Pulmonary artery endothelial cell (primary cell): ENCODE measurements at places on chromosomes 11 and 22. TPM values are rescaled to one million over a fixed set of nuclear protein-coding genes. Genes with fewer than 3 reads are reported as not detected.

The NRGN gene
- total RNA-seq: 2.5 and 3.0 TPM in 2 replicates

- no peak for DNase-seq
Observed at GRCh38 chr22:26395926-26396325, 33.1 kb upstream of the ASPHD2 start.

GRCh38 chr11:69160296-69161116 lies 4.8 kb downstream of the SMIM38 start:
- DNase-seq: no peak

The LARGE2 gene
- not detected in 2 replicates for total RNA-seq

The FOLR3 gene
- total RNA-seq: not detected in 2 replicates

- DNase-seq: no peak
Observed at GRCh38 chr22:23154461-23154860, 9.2 kb downstream of the RAB36 start.

GRCh38 chr11:35006389-35007128 lies 90.1 kb downstream of the PDHX start:
- no peak for DNase-seq

- DNase-seq: no peak
Observed at GRCh38 chr11:119530509-119530908, 107.5 kb upstream of the THY1 start.

The IL18 gene
- total RNA-seq: 0.99 and 1.7 TPM in 2 replicates

DNA sequence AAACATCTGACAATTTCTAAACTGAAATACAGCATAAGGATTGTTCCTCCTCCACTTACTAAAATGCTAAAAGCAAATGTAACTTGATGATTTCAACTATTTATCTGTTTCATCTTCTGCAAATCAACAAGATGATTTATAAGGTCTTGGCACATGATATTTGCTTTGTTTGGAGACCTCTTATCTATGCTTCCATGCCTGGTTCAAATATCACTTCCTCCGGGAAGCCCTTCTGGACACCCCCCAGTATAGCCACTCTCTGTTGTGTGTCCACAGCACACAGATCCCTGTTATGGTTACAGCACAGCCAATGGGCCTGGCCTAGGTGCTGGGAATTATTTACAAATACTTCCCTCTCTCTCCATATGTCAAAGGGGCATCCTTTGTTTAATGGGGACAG lies 114.8 kb downstream of the C11orf58 start:
- DNase-seq: peak; percentile 11

The GGTLC3 gene
- total RNA-seq: not detected in 2 replicates

- no peak for DNase-seq
Observed at GRCh38 chr11:1358286-1358685, 31.4 kb upstream of the BRSK2 start.

GRCh38 chr11:128365044-128365443 lies 222.3 kb downstream of the ETS1 start:
- DNase-seq: no peak

GRCh38 chr22:46661221-46661851 lies 41.1 kb downstream of the GRAMD4 start:
- DNase-seq: no peak

The OR52H1 gene
- total RNA-seq: not detected in 2 replicates

The CBX6 gene
- total RNA-seq: 42.1 and 46.1 TPM in 2 replicates

DNA sequence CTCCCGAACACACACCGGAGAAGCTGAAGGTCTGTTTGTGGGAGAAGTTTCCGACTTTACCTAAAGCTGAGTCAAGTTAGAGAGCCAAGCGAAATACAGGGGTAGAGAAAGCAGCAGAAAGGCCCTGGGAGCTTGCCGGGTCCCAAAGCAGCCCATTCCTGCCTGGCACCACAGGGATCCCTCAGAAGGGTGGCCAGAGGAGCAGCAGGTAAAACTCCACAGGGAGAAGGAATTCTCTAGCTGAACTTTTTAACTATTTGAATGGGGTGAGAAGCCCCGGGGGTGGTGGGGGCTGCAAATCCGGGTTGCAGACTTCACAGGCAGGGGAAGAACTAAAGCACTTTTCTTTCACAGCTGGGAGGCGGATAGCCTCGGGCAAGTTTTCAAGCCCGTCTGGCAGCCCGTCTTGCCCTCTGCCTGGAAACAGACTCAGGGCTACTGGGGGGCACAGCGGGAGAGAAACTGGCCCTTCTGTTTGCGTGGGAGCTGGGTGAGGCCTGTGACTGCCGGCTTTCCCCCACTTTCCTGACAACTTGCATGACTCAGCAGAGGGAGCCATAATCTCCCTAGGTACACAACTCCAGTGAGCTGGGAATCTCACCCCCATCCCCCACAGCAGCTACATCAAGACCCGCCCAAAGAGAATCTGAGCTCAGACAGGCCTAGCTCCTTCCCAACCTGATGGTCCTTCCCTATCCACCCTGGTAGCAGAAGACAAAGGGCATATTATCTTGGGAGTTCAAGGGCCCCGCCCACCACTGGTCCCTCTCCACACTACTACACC lies 311.0 kb downstream of the SBF2 start:
- no peak for DNase-seq

- DNase-seq: no peak
Observed at GRCh38 chr11:69375316-69376154, 81.6 kb downstream of the MYEOV start.

GRCh38 chr22:27798511-27799014 lies 3.0 kb downstream of the MN1 start:
- no peak for DNase-seq

- DNase-seq: no peak
Observed at GRCh38 chr22:31291481-31292235, 630 bp downstream of the PIK3IP1 start.

The SPON1 gene
- total RNA-seq: not detected in 2 replicates

DNA sequence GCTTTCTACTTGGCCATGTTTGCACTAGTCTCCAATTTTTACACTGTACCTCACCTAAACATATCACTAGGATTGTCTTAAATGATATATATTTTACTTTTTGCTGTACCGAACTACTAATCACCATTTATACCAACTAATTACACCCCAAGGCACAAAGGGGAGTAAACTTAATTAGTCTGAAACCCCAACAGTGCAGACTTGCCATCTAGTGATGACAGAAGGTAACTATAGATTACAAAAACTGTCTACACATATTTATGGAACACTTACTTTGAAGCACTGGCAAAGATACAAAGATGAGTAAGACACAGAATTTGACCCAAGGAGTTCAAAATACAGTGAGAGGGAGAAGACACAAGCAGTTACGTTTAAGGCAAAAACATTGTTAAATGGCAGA lies 139.7 kb downstream of the CNTN5 start:
- no peak for DNase-seq

The TMPRSS4 gene
- not detected in 2 replicates for total RNA-seq

The CD3D gene
- not detected in 2 replicates for total RNA-seq

DNA sequence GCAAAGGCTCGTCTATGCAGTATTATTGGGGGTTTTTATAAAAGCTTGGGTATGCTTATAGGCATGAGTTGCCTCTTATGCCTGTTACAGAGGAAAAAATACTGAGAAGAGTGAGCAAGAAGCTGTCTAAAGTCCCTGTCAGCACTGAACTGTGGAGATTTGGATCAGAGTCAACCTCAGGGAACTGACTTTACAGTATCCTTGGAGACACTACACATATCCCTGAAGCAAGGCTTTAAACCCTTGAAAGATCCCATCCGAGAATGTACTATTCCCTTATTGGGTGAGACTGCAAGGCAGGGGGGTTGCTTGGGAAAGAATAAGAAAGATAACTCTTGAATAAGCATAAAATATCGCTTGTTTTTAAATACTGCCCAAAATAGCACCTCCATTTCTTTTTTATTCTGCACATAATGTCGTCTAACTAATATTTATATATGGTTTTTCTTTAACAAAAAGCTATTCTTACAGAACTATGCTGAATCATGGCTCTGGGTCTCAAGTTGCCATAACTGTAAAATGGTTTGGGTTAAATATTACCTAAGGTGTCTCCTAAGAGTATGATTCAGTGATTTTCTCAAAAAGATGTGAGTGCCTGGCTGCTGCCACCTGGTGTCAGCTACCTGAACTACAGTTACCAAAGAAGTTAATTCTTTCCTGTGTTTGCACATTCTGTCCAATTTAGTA lies 1062.8 kb downstream of the DLG2 start:
- peak; percentile 5 for DNase-seq

- peak; percentile 4 for DNase-seq
Observed at GRCh38 chr11:78542007-78542406, 32.7 kb downstream of the NARS2 start.

The SELENOH gene
- 60.6 and 86.0 TPM in 2 replicates for total RNA-seq

The EFCAB6 gene
- total RNA-seq: 0.14 and 0.26 TPM in 2 replicates

DNA sequence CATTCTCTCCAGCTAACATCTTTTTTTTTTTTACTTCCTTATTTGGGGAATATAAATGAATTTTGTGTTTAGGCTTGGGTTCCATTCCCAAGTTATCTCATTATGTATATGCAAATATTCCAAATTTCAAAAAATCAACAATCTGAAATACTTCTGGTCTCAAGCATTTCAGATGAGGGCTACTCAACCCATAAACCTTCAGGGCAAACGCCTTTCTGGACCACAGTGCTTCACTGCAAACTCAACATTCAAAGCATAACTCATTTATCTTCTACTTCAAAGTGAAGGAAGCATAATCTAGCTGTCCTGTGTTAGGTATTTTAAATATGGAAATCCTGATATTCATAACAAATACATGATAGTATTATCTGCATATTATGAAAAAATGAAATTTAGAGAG lies 161.7 kb upstream of the PGR start:
- DNase-seq: no peak

DNA sequence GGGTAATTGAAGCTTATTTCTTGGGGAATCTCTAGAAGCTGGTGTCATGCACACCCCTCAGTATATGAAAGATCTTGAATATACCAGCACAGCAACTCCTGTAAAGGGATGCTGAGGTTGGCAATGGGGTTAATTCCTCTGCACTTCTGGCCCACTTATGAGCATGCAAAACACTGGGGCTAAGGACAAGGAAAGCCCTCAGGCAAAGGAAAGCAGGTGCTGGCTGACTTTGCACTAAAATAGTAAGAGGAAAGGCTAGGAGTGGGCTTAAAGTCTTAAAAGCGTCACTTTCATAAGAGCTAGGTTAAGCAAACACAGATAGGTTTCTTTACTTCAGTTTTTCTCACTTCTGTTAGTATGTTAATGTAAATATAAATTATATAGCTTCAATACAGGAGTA lies 572.6 kb upstream of the LUZP2 start:
- no peak for DNase-seq

GRCh38 chr11:116731097-116731761 lies 41.6 kb downstream of the BUD13 start:
- no peak for DNase-seq

DNA sequence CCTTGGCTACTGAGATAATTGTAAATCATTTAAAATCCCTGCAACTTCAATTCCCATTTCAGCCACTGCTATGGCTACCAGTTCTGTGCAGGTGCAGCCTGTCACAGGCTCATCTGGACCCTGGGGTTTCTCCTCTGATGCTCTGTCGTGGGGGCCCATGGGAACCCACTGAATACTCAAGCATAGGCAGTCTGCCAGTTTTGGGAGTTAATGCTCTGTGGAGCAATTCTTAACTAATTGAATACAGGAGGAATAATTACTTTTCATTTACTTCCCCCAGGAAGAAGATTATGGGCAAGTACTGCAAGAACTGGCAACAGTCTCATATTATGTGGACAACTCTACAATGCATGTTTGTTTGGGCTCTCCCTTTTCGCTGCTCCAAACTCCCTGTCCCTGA lies 25.9 kb downstream of the OR51E2 start:
- DNase-seq: no peak

GRCh38 chr11:75406338-75406777 lies 7.0 kb downstream of the RPS3 start:
- DNase-seq: peak; percentile 79

- DNase-seq: no peak
Observed at GRCh38 chr11:118524757-118525470, 2.4 kb upstream of the TTC36 start.

DNA sequence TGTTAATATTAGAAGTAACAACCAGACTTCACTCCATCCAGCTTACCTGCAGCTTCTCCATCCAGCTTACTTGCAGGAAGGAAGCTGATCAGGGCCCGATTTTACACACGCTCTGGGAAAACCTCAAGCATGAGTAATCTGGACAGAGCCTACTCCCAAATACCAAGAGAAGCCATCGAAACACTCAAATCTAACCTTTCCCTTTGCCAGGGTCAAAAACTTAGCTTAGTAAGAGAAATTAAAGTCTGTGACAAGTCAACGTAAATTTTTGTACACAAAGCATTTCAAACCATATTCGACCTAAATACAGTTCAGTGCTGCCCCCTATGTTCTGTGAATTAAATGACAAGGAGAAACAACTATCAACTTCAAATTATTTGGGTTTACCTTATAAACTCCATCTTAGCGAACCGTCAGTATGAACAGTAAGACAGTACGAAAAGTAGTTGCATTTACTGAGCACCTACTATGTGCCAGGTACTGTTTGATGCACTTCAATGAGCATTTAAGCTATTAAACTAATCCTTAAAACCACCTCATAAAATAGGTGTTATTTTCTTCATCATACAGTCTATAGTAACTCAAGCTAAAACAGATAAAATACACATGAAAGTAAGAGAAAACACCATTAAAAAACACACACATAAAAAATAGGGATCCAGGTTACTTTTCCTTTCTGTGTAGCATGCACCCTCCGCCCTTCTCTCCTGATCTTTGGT lies 36.9 kb downstream of the ARFGAP3 start:
- no peak for DNase-seq

GRCh38 chr11:73425108-73425507 lies 48.9 kb downstream of the RELT start:
- DNase-seq: no peak

DNA sequence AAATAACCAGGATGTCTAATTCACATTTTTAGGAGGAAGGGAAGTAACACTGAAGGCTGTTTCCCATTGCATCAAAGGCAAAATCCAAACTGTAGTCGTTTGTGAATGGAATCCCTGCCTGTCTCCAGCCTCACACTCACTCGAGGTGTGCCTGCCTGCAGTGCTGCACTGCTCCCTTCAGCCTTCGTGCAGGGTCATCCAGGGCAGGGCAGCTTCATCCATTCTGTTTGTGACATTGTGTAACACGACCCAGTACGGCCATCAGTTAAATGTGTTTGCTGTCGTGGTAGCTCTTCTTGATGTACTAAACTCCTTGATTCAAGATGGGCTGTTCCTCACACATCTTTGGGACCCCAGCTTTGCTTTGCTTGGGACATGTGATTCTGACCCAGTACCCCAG lies 34.3 kb downstream of the LDLRAD3 start:
- no peak for DNase-seq

GRCh38 chr22:41919357-41920224 lies 4.7 kb upstream of the SHISA8 start:
- DNase-seq: no peak

DNA sequence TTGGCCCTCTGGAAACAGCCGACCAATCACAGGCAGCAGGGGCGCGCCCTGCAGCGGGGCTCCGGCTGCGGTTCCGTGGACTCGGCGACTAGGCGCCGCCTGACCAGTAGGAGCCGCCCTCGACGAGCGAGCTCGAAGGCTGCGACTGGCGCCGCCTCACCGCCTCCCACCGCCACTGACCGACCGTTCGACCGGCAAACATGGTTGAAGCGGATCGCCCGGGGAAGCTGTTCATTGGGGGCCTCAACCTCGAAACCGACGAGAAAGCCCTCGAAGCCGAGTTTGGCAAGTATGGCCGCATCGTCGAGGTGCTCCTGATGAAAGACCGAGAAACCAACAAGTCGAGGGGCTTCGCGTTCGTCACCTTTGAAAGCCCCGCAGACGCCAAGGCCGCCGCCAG lies at the start of gene RBMXL2:
TSS of gene RBMXL2 (plus strand) at position 78 of the 400 bp plus-strand sequence. CDS start at position 201, 123 bp downstream.
- DNase-seq: no peak

The TMA7B gene
- not detected in 2 replicates for total RNA-seq
